ENCODE measurements at places on chromosomes 6 and 20.

- no peak for DNase-seq
Measured at GRCh38 chr20:32304131-32304746, 26.8 kb downstream of the KIF3B start.

GRCh38 chr6:30042476-30042875, 18.6 kb upstream of the POLR1H start:
- DNase-seq, result no peak

DNA sequence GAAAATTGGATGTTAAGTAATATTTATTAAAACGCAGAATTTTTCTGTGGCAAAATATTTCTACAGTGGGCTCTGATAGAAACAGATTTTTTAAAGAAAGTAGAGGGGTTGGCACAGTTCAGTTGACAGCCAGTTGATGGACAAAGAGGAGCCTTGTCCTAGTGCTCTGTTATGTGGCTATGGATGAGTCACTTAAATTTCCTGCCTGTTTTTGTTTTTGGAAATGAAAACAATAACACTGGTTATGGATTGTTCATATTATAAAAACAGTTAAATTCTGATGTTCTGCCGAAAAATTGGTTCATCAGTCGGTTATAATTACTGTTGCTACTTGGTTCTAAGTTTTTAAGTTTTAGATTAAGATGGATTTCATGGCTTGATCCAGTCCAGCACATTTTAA, 42.8 kb downstream of the MYO6 start:
- DNase-seq, result no peak

DNA sequence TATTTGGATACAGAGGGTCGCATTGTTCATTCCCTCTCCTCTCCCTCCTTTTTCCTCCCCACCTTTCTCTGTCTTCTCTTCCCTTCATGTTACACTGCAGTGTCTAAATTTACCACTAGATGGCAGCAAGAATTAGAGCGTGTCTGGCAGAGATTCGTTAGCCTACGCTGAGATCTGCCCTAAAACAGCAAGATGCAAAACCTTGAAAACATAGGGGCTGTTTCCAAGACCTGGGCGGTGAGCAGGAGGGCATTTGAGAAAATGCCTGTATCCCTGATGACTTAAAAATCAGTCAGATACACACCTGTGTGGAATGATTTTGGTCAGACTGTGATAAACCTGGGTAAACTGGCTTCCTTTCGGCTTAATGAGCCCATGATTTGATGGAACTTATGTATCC, 101.5 kb upstream of the ISM1 start:
- DNase-seq, result peak; percentile 75

DNA sequence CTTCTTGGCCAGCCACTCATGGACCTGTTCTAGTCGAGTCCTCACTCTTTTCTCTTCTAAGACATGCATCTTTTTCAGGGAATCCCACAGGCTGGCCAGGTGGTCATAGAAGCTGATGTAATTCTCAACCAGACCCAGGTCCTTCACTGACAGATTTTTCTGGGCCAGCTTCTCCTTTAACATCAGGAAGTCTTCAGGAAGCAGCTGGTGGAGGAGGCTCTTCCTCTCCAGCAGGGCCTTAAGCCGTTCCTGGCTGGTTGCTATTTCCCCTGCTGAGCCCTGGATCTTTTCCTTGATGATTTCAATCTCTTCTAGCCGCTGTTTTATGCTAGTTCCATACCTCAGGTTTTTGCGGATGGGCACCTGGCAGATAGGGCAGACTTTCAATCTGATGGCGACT, 28.6 kb downstream of the DDX27 start:
- no peak for DNase-seq

DNA sequence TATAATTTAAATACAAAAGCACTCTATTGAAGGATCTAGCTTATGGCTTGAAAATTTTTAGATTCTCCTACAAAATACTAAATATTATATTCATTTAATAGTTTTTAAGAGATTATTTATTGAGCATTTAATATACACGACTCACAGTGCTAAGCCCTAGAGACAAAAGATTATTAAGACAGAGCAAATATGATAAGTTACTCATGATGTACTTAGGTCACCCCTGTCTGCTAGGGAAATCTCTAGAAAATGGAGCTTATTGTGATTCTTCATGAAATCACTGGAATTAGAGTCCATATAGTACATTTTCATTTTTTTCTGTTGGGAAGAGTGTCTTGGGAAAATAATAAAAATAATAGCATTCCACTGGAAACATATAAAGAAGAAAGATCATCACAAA, 37.8 kb downstream of the BEND6 start:
- no peak for DNase-seq

DNA sequence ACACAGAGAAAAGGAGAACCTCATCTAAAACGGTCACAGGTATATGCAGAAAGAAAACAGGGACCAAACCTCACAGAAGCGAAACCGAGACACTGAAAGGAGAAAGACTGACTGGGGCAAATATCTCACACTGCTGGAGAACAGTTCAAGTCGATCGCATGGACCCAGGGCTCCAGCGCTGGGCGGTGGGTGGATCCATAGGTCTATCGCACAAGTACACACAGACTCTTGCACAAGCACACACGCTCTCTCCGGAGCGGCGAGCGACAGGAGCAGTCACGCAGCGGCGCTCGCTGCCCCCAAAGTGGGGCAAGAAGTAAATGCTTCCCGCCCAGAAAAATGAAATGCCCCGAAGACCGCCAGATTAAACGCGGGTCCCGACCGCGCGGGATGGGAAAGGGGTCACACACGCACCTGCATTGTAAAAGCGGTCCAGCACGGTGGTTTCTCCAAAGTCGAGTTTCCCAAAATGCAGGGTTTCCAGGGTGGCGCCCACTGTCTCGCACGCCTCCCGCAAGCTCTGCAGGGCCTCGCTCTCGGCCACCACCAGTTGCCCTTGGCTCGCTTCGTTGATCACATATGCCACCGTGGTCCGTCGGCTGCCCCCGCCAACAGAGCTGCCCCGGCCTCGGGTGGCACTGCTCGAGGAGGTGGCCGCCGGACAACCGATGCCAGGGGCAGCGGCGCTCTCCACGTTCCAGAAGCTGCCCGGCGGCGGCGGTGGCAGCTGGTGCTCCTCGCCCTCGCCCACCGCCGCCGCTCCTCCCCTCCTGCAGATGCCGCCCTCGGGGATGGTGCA, 782 bp downstream of the MAP3K5 start:
- peak; percentile 32 for DNase-seq

DNA sequence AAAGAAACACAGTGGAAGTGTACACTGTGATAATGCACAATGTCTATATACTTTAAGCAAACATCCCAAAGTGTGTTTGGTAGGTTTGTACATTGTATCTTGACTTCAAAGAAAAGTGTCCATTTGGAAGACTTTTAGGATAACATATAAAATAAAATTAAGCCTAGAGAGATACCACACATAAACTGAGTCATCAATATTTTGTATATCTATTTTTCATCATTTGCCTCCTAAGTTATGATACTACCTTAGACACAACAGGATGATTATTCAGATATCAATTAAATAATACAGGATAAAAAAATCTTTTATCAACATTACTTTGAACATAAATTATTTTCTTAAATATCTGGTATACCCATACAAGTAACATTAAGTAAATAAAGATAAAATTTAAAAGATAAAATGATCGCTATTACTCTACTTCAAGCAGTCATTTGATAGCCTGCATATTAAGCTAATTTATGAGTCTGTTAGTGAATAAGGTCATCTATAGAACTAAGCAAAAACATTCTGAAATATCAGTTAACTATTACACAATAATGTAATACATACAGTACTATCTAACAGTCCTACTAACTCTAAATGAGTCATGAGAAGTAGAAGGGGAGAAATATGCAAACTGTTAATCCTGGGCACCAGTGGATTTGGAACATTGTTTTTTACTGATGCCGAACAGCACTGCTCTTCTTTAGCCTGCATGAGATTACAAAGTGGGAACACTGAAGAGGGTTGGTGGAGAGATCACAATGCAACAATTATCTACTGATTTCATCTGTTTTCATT, 158.4 kb upstream of the SIM1 start:
- no peak for DNase-seq

- no peak for DNase-seq
Measured at GRCh38 chr6:23823421-23823820, 302.6 kb upstream of the NRSN1 start.

GRCh38 chr6:112215488-112216284, 38.7 kb downstream of the LAMA4 start:
- DNase-seq, result no peak

All from hindlimb muscle (tissue), 1 donor.